ENCODE measurements at places on chromosomes 7 and 10.

DNA sequence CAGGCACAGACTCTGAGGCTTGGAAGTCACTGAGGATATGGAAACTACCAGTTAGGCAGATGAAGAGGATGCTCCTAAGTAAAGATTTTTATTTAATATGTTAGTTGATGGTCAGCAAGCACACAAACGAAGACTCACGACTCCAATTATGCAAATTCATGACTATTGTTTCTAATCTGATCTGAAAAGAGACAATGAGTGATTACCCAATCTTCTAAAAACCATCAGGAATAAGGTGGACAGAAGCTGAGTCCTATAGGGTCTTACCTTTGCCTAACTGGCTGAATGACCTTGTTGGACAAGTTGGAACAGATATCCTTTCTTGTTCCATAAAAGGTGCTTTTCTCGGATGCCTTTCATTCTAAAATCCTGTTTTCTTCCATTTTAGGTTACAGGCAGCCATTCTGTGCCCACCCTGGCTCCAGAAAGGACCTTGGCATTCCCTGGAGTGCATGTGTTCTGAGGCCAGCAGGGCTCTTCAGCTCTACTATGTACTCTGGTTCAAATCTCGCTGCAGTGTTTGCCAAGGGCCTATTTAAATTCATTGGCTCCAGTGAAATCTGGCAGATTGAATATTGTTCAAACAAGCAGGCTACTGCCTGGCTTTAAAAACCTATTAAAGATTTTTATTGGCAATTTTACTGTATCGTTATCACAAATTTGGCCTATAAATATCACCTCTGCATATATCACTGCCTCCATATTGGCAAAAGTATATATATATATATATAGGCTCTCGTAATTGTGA, 77.5 kb downstream of the SLC25A13 start:
- DNase-seq = no peak

GRCh38 chr7:142703655-142704305, 45.5 kb upstream of the PRSS1 start:
- no peak for DNase-seq

- DNase-seq = no peak
These were observed 16.0 kb downstream of the AFAP1L2 start for GRCh38 chr10:114388275-114388674.

- no peak for DNase-seq
These were observed 40.6 kb downstream of the TMEM60 start for GRCh38 chr7:77757589-77757988.

- peak; percentile 16 for DNase-seq
These were observed 589 bp upstream of the ZFAND4 start for GRCh38 chr10:45673074-45673648.

DNA sequence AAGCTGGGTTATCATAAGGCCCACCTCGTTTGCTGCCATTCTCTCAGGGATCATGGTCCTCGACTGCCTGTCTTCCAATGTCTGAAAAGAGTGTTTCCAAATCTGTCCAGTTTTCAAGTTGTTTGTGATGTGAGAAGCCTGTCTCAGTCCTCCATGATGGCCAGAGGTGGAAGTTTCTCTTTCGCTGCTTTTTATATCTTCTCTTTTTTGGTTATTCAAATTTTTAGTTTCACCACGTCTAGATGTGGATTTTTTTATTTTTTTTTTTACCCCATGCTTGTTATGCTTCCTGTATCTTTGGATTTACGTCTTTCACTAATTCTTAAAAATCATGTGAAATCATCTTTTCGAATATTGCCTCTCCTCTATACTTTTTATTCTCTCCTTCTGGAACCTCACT, 6.1 kb upstream of the RBM33 start:
- DNase-seq = no peak

DNA sequence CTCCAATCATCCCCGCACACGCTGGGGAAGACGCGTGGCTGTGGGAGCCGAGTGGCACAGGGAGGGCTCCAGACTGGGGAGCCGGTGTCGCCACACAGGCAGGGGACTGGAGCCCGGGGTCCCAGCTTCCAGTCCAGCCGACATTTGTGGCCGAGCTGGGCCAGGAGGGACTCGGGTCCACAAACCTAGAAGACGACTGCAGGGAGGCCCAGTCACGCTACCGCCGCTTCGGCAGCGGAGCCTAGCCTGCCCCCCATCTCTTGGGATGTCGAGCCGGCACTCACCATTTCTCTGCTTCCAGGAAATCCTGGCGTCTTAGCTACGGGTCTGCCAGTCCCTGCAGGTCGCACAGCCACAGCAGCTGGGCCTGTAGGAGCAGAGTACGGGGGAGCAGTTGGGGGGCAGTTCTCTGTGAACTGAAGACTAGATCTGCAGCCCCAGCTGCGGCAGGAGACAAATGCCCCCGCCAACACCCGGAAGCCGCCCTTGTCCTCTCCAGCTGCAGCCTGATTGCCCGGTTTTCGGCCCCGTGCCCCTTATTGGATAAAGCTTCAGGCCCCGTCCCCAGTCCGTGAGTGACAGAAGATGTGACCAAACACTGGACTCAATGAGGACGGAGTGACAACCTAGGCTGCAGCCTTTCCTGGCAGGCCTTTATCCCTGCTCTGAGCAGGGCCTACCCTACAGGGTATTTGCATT, 270.7 kb downstream of the ZNF33B start:
- peak; percentile 98 for DNase-seq

DNA sequence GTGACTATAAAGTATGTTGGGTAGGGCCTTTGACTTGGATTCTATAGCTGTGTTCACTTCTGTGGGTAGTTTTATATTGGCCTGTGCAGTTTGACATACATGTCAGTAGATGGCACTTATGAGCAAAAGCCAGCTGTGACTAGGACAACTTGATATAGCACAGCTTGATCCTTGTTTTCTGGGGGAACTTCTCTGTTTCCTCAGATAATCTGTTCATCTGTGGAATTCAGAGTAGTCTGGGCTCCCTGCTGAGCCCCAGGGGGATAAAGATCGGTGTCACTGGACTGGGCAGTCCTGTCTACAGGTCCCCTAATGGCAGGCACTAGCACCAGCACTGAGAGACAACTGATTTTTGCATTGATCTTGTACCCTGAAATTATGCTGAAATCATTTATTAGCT, 25.4 kb downstream of the CYP2C9 start:
- DNase-seq = peak; percentile 30

DNA sequence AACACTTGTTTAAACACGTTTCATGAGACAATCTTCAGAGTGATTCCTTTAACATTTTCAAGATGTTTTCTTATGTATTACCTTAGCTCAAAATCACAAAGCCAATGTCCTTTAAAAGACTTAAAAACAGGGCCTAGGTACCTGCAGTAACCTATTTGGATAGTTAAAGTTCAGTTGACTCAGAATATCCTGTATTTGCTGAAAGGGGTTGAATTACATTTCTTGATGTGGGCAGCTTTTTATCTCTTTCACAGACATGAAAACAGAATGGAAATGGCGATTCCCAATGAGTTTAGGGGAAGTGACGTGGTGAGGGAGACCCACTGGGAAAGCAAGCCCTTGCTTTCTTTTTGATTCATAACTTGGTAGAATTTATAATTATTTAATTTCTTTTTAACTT, 324.4 kb upstream of the AOAH start:
- no peak for DNase-seq

DNA sequence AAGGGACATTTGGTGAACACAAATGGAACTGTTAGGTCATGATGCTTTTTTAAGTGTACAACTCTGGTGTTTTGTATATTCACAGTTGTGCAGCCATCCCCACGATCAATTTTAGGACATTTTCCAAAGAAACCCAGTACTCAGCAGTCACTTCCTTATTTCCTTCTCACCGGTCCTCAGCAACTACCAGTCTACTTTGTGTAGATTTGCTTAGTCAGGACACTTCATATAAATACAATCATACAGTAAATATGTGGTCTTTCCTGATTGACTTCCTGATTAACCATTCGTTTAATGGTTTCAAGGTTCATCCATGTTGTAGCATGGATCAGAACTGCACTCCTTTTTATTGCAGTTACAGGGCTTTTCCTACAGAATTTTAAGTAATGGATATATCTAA, 14.4 kb downstream of the SGPL1 start:
- DNase-seq = no peak

GRCh38 chr7:133672866-133673265, 420.0 kb downstream of the EXOC4 start:
- no peak for DNase-seq

DNA sequence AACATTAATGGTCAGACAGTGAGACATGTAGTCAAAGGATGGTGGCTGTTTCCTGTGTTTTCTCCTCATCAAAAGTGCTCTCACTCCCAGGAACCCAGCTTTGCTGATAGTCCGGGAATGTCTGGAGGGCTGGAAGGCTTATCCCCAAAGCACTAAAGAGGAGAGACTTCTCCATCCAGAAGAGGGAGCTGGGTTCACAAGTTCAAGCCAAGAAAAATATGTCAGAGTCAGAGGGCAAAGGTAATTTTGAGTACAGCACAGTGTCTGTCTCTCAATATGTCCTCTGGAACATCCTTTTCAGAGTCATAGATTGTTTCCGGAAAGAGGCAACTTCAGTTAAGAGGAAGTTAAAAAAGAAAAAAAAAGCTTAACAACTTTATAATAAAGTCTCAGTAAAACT, 281.5 kb upstream of the PHYHIPL start:
- peak; percentile 32 for DNase-seq

DNA sequence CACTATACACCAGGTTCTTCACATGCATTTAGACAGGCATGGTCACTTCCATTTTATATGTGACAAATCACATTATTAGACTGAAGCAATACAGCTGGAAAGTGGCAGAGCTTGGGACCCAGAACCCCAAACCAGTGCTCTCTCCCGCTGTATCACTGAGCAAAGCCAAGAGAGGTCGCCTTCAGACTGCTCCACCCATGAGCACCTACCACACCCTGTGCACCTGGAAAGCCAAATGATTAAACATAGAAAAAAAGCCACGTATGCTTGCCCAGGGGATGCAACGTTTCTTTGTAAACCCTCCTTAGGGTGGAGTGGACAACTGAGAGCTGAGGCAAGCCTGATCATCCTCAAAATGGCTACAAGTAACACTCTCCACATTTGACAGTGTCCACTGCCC, 72.5 kb downstream of the CCDC6 start:
- no peak for DNase-seq

DNA sequence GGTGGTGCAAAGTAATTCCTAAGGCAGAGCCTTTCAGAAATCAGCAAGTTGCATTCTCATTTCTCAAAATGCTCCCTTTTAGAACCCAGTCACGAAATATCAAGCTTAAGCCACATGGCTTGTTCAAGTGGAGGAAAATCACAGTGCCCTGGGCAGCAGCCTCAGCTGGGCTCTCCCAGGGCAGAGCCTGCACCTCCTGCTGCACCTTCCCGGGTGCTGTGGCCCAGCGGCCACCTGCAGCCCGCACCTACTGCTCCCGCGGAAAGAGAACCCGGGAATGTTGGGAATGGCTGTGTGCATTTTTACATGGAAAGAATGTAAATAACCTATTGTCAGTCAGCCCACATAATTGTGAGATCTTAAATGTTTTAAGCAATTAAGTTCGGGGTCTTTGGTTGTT, 396.5 kb upstream of the VSTM2A start:
- no peak for DNase-seq

GRCh38 chr10:28616514-28616913, 60.8 kb upstream of the BAMBI start:
- no peak for DNase-seq

GRCh38 chr7:143892527-143893300, 9.3 kb downstream of the TCAF1 start:
- no peak for DNase-seq

Data from cardiac fibroblast (primary cell).